Articular chondrocyte of knee joint (primary cell): ENCODE measurements at places on chromosomes 16 and 17. TPM values are rescaled to one million over a fixed set of nuclear protein-coding genes. Genes with fewer than 3 reads are reported as not detected.

HCRT gene
- total RNA-seq = not detected in 2 replicates

GRIN2C gene
- under 0.01 and 0.11 TPM in 2 replicates for total RNA-seq

CYGB gene
- total RNA-seq = 10.7 and 12.6 TPM in 2 replicates

MT3 gene
- not detected in 2 replicates for total RNA-seq

KRT33A gene
- total RNA-seq = not detected in 2 replicates

B9D1 gene
- total RNA-seq = 24.2 and 30.6 TPM in 2 replicates

BIRC5 gene
- total RNA-seq = 30.7 and 31.8 TPM in 2 replicates

CES5A gene
- total RNA-seq = not detected in 2 replicates

TBC1D3K gene
- not detected in 2 replicates for total RNA-seq

CORO6 gene
- total RNA-seq = 4.5 and 4.7 TPM in 2 replicates
